ENCODE measurements at places on chromosomes 11 and 22. TPM values are rescaled to one million over a fixed set of nuclear protein-coding genes. Genes with fewer than 3 reads are reported as not detected.

IGSF22 gene
- total RNA-seq = not detected

SPTY2D1 gene
- total RNA-seq = 14.8 TPM

TRAPPC4 gene
- total RNA-seq = 97.4 TPM

DCUN1D5 gene
- total RNA-seq = 57.0 TPM

FOLH1 gene
- total RNA-seq = not detected

CASP5 gene
- total RNA-seq = not detected

MMP11 gene
- total RNA-seq = 8.9 TPM

OR9G4 gene
- total RNA-seq = not detected

RFPL3 gene
- total RNA-seq = not detected

HTATIP2 gene
- not detected for total RNA-seq

TTC9C gene
- 42.5 TPM for total RNA-seq

OR5B21 gene
- total RNA-seq = not detected

All from HepG2 (cell line).